ENCODE measurements at places on chromosomes 2 and 18.

DNA sequence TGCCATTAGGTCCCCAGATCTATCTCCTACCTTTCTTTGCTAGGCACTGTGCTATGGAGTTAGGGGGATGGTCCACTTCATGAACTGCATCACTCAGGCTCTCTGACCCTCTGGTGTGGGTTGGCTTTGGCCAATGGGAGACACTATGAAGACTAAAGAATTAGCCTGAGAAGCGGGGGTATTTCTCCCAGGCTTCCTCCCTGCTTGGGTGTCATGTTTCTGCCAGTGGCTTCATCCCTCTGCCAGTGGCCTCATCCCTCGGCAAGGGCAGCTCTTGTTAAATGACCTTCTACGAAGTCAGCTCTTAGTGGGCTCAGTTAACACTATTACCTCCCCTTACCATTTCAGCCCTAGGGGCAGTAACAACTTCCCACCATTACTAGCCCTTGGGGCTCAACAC, 41.9 kb upstream of the EPB41L3 start:
- H3K27ac ChIP-seq, result no peak overlapping the region
- no peak for DNase-seq
- no peaks in the 10 kb centered on the region for H3K36me3 ChIP-seq
- no peaks in the 10 kb centered on the region for H3K4me1 ChIP-seq
- H3K27me3 ChIP-seq, result peaks cover 7% of the 10 kb centered on the region
- H3K4me3 ChIP-seq, result no peak overlapping the region

- H3K4me1 ChIP-seq, result no peaks in the 10 kb centered on the region
- no peak overlapping the region for H3K27ac ChIP-seq
- DNase-seq, result no peak
- no peak overlapping the region for H3K4me3 ChIP-seq
- no peaks in the 10 kb centered on the region for H3K36me3 ChIP-seq
- peaks cover 12% of the 10 kb centered on the region for H3K27me3 ChIP-seq
These were observed 46.1 kb upstream of the PKDCC start for GRCh38 chr2:42001711-42002201.

DNA sequence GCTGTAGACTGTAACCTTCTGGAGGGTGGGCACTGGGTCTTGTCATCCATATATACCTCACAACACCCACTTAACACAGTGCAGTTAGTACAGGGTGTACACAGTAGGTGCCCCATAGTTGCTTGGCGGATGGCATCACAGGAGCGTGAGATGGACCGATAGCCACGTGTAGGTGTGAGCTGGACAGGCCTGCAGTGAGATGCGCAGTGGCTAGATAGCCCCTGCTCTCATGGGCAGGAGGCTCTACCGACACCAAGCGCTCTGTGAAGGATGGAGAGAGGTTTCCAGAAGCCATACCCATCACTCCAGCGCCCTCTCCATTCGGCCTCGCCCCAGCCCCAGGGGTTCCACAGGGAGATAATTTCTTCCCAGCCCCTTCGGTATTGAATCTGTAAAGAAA, 49.5 kb downstream of the CAPN13 start:
- H3K4me1 ChIP-seq, result no peaks in the 10 kb centered on the region
- no peak overlapping the region for H3K4me3 ChIP-seq
- H3K27ac ChIP-seq, result no peak overlapping the region

DNA sequence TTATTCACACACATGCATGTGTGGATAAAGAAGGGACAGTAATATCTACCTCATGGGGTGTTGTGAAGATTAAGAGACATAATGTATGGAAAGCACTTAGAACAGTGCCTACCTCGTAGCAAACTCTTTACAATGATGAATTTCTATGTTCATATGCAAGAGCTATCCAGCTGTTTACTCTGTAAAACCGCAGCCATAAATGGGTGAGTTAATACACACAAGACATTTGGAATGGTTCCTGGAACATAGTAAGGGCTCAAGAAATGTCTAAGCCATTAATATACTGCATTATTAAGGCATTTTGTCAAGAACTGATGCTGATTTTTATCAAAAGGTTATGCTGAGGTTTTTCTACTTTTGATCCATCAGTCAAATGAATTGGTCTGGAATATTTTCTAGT, 1076.2 kb downstream of the TSN start:
- no peak overlapping the region for H3K4me3 ChIP-seq
- no peak for DNase-seq
- no peaks in the 10 kb centered on the region for H3K27me3 ChIP-seq
- H3K27ac ChIP-seq, result no peak overlapping the region

GRCh38 chr2:217079165-217079564, 219.3 kb upstream of the TNP1 start:
- DNase-seq, result no peak
- no peak overlapping the region for H3K27ac ChIP-seq
- no peak overlapping the region for H3K4me3 ChIP-seq
- peaks cover 12% of the 10 kb centered on the region for H3K27me3 ChIP-seq
- no peaks in the 10 kb centered on the region for H3K36me3 ChIP-seq

- no peak overlapping the region for H3K4me3 ChIP-seq
- peaks cover 75% of the 10 kb centered on the region for H3K4me1 ChIP-seq
- no peak overlapping the region for H3K27ac ChIP-seq
- peaks cover 16% of the 10 kb centered on the region for H3K36me3 ChIP-seq
These were observed 16.2 kb downstream of the KLF7 start for GRCh38 chr2:207149249-207150213.

DNA sequence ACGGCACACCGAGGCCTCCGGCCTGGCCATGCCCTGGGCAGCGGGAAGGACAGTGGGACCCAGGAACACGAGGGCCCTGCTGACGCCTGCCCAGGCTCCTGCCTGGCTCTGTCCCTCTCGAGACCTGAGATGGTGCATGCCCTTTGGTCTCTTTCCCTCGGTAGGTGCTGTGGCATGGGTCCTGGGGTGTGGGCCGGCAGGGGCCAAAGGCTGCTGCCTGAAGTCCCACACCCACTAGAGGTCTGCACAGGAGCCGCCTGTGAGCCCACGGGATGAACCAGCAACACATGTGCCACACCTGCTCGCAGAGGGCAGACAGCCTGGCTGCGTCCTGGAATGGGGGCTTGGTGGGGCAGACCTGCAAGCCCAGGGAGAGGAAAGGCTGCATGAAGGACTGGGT, 73.3 kb downstream of the NDUFA10 start:
- no peak overlapping the region for H3K27ac ChIP-seq
- no peaks in the 10 kb centered on the region for H3K4me1 ChIP-seq
- DNase-seq, result no peak

GRCh38 chr2:54240515-54241469, 15.2 kb downstream of the TSPYL6 start:
- H3K27me3 ChIP-seq, result no peaks in the 10 kb centered on the region
- H3K36me3 ChIP-seq, result no peaks in the 10 kb centered on the region
- H3K27ac ChIP-seq, result no peak overlapping the region
- H3K4me3 ChIP-seq, result no peak overlapping the region
- H3K4me1 ChIP-seq, result no peaks in the 10 kb centered on the region

- H3K27ac ChIP-seq, result peak overlapping the region; percentile 90
- H3K27me3 ChIP-seq, result no peaks in the 10 kb centered on the region
- no peak for DNase-seq
- H3K36me3 ChIP-seq, result peaks cover 10% of the 10 kb centered on the region
- peak overlapping the region; percentile 29 for H3K4me3 ChIP-seq
These were observed 14.2 kb downstream of the IL18RAP start for GRCh38 chr2:102437122-102437521.

- no peaks in the 10 kb centered on the region for H3K27me3 ChIP-seq
- no peak overlapping the region for H3K27ac ChIP-seq
- no peak for DNase-seq
These were observed 994.0 kb downstream of the TSN start for GRCh38 chr2:122749405-122749804.

DNA sequence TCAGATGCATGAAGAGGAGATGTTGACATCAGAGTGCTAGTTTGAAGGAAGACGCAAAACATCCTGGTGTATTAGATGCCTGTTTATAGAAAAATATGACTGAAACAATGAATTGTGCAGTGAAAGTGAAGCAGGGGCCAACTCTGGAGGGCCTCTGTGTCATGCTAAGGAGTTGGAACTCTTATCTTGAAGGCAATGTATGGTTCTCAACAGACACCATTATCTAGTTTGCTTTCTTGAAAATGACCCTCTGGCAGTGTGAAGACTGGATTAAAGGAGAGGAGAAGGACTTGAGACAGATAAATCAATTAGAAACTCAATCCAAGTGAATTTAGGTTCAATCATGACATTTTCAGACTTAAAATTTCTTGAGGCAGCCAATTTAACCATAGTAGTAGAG, 63.1 kb downstream of the ITGA4 start:
- H3K4me1 ChIP-seq, result peaks cover 25% of the 10 kb centered on the region
- no peaks in the 10 kb centered on the region for H3K27me3 ChIP-seq
- H3K36me3 ChIP-seq, result peaks cover 15% of the 10 kb centered on the region
- H3K4me3 ChIP-seq, result no peak overlapping the region
- DNase-seq, result no peak

DNA sequence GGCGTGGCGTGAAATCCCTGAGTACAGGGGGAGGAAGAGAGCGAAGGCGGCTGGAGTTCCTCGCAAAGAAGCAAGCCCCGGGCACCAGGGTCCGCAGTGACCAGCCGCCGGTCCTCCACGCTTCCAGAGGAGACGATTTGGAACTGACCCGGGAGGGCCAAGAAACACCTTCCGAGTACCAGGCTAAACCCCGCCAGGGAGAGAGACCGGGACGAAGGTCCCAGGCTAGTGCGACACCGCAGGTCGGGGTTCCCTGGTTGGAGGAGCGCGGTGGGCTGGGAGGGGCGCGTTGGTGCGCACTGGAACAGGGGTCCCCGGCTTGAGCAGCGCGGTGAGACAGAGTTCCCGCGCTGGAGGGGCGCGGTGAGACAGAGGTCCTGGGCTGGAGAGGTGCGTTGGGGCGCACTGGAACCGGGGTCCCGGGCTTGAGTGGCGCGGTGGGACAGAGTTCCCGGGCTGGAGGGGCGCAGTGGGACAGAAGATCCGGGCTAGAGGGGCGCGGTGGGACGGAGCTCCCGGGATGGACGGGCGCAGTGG, 901 bp downstream of the WDFY1 start:
- peak; percentile 30 for DNase-seq
- H3K4me1 ChIP-seq, result peaks cover 58% of the 10 kb centered on the region
- H3K4me3 ChIP-seq, result peak overlapping the region; percentile 92

DNA sequence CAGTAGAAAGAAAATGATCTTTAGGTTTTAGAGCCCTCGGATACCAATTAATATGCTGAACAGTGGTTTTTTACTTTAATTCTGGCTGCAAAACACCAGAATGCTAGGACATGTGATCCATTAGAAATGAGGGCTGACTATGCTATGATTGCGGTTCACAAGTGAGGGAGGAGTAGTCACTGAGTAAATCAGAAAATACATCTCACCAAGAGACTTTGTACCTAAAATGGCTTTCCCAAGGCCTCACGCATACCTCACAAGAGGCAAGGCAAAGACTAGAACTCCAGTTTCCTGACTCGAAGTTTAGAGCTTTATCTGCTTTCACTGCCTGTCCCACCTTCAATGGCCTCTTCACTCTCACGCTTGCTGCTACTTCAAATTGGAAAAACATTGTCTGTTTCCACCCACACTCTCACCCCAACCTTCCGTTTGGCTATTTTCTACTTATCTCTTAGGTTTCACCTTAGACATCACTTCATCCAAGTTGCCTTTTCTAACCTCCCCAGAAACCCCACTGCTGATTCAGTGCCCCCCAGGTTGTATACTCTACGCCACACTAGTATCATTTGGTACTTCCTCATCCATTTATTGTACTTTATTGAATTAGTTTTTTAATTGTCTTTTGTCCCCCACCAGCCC, 5.1 kb upstream of the MBD2 start:
- no peak overlapping the region for H3K27ac ChIP-seq
- DNase-seq, result no peak
- no peaks in the 10 kb centered on the region for H3K27me3 ChIP-seq
- no peak overlapping the region for H3K4me3 ChIP-seq
- H3K36me3 ChIP-seq, result no peaks in the 10 kb centered on the region

DNA sequence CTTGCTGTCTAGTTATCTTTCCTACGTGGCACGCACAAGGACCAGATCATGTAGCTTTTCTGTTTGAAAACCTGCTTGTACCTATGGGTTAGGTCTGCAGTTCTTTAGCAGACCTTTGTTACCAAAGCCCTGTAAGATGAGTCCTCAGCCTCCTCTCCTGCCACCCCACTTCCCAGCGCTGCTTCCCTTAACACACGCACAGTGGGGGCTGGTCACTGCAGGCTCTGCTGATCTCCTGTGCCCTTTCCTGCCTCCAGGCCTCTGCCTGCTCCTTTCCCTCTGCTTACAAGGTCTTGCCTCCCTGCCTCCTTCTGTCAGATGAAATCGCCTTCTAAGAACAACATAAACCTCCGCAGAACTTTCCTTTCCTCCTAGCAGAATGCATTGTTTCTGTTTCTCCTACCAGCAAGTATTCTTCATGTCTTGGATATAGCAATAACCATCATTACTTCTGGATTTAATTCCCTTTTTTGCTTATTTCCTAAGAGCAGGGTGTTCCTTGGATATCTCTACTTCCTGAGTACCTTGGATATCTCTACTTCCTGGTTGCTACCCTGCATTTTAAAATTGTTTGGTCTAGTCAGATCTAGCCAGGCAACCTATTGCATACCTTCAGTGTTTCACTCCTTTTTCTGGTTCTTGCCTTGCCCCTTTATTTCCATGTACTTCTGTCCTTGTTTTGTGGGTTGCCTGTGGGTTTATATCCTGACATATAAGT, 159.6 kb upstream of the ALPP start:
- no peaks in the 10 kb centered on the region for H3K27me3 ChIP-seq
- H3K36me3 ChIP-seq, result peaks cover 7% of the 10 kb centered on the region
- H3K4me3 ChIP-seq, result no peak overlapping the region

DNA sequence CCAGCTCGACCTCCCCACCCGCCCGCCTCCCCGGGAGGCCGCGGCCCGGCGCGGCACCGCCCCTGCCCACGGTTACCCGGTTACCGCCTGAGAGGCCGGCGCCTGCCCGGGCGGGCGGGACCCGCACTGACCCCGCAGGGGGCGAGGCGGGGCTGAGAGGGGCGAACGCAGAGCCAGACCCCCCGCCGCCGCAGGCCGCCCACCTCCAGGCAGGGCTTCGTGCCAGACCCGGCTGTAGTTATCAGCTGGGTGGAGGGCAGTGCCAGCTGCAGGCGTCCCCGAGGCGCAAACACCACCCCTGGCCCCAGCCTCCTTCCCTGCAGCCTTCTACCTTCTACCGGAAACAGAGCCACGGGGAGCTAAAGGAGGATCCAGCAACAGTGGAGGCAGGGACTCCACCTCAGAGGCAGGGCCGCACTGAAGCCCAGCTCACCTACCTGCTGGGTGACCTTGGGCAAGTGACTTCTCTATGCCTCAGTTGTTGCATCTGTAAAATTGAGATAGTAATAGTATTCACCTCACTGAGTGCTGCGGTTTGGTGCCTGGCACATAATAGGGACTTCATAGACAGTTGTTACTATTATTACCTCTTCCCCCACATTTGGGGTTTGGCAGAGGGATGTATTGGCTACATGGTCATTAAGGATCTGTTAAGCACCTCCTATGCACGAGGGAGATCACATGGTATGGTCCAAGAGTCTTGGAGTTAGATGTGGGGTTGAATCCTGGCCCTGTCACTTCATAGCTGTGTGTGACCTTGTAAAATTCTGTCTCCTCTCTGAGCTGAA, 231.6 kb upstream of the SMAD2 start:
- H3K36me3 ChIP-seq, result no peaks in the 10 kb centered on the region
- H3K27me3 ChIP-seq, result peaks cover 21% of the 10 kb centered on the region
- peaks cover 2% of the 10 kb centered on the region for H3K4me1 ChIP-seq
- DNase-seq, result peak; percentile 8

- no peak overlapping the region for H3K27ac ChIP-seq
- no peaks in the 10 kb centered on the region for H3K4me1 ChIP-seq
- H3K4me3 ChIP-seq, result no peak overlapping the region
- no peaks in the 10 kb centered on the region for H3K27me3 ChIP-seq
- peaks cover 7% of the 10 kb centered on the region for H3K36me3 ChIP-seq
- no peak for DNase-seq
These were observed 108.2 kb downstream of the CD226 start for GRCh38 chr18:69839497-69839896.
